ENCODE measurements at places on chromosomes 4 and X. TPM values are rescaled to one million over a fixed set of nuclear protein-coding genes. Genes with fewer than 3 reads are reported as not detected.

DNA sequence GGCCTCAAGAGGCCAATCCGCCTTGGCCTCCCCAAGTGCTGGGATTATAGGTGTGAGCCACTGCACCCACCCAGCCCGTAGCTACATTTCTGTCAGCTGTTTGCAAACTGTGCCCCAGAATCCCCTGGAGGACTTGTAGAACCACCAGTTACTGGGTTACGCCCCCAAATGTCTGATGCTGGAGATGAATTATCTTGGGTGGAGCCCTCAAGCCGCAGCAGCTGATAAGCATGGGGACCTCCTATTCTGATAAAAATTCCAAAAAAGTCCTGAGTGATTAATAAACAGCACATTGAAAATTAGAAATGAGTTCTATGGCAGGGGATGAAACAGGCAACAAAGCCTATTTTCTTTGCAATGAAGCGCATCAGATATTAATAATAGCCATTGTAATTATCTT lies 105.0 kb downstream of the PTTG2 start:
- no peak for DNase-seq

DOK7 gene
- not detected for total RNA-seq

SYTL5 gene
- not detected for total RNA-seq

DNA sequence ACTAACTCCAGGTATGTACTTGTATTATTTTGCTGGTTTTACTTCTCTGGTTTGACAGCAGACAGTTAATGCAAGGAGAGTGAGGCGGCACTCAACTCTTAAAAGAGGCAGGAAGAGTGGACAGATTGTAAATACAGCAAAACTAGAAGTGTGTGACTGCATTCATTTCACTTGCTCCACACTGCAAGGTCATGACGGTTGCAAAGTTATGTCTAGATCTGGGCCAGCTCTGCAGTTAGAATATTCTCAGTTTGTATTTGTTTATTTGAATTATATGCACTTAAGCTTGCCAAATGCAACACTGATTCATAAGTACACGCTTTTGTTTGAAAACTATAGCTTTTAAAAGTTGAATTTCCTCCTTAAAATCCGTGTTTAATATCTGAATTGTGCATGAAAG lies 148.9 kb downstream of the STIM2 start:
- peak; percentile 38 for DNase-seq

DNA sequence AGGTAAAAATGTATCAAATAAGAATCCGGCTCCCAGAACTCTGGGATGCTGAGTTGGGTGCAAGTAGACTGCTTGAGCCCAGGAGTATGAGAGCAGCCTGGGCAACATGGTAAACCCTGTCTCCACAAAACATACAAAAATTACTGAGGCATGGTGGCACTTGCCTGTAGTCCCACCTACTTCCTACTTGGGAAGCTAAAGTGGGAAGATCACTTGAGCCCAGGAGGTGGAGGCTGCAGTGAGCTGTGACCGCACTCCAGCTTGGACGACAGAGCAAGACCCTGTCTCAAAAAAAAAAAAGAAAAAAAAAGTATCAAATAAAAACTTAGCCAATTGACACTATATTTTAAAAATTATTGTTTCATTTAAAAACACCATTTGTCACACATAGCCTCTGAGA lies 84.4 kb downstream of the FBXW7 start:
- no peak for DNase-seq

DNA sequence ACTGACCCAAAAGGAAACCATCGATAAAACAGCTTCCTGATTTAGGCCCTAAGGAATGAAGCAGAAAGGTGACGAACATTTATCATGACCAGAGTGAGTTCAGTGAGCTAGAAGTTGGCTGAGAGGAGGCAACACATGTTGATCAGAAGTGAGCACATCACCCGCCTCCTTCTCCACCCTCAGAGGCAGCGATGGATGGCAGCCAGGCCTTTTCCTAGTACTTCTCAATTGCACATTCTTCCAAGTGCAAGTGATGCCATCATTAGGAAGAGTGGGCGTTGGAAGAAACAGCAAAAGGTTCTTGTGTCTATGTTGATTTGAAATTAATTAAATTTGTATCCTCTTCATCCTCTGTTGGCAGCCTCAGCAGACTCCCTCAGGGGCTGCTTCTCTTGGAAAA lies 51.7 kb downstream of the TMEM154 start:
- DNase-seq, result no peak

GRCh38 chr4:172134521-172134920 lies 321.3 kb downstream of the GALNTL6 start:
- no peak for DNase-seq

UBA1 gene
- 236 TPM for total RNA-seq

GRCh38 chr4:8192748-8193738 lies 6.0 kb upstream of the SH3TC1 start:
- DNase-seq, result peak; percentile 79

- DNase-seq, result peak; percentile 5
These were observed 7.9 kb upstream of the GNRHR start for GRCh38 chr4:67762086-67762485.

DNA sequence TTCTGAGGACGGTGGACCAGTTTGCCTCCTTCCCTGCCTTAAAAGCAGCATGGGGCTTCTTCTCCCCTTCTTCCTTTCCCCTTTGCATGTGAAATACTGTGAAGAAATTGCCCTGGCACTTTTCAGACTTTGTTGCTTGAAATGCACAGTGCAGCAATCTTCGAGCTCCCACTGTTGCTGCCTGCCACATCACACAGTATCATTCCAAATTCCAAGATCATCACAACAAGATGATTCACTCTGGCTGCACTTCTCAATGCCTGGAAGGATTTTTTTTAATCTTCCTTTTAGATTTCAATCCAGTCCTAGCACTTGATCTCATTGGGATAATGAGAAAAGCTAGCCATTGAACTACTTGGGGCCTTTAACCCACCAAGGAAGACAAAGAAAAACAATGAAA lies 255.3 kb downstream of the RAPGEF2 start:
- DNase-seq, result peak; percentile 25

DNA sequence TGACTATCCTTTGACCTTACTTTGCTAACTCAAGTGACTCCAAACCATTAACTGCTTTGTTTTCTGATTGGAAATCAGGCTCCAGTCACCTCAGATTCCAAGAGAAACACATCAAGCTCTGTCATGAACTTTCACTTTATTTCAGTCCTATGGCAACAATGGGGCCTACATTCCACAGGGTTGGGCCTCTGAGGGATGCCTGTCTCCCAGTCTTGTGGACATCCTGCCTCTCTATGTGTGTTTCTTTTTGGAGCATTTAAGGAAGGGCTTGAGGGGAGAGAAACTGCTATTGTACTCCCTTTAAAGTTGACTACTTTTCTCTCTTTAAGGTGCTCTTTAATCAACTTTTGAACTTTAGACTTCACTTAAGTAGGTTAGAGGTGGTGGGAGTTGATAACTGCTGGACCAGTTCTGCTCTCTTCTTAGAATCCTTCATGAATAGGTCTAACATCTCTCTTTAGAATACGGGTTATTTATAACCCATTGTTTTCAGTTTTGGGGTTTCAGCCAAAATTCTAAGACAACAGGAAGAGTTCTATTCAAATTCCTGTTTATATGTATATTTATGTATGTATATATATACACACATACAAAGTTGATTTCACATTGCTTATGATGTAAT lies 274.3 kb upstream of the NR3C2 start:
- peak; percentile 56 for DNase-seq

SSX4 gene
- not detected for total RNA-seq

DNA sequence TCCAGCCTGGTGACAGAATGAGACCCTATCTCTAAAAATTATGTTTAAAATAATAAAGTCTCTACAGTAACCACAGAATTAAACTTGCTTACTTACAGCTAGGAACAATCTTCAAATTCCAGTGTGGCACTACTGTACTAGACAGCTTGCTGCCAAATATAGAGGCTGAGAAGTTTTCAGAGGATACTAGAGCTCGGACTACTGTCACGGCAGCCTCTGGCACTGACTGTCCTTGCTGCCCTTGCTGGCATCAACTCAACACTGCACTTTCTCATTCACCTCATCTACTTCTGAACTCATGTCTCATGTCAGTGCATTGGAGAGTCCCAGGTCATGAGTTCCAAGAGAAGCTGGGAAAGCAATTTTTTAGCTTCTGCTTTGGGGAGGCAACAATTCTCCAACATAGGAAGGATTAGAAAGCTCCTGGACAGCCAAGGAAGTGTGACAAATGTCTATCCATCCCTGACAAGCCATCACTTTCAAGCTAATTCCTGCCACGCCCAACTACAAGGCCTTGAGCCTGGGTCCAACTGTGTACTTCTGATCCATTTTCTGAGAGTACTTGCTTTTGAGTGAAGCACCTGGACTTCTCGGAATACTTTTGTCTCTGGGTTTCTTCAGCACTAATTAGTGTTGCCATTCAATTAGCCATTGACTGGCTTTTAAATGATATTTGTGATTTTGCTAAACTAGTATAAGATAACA lies 98.6 kb upstream of the NR3C2 start:
- no peak for DNase-seq

- DNase-seq, result no peak
These were observed 61.5 kb downstream of the PCDH18 start for GRCh38 chr4:137470806-137471205.

- DNase-seq, result no peak
These were observed at the start of gene ARHGAP36 for GRCh38 chrX:131058136-131058868. Gene ARHGAP36 (plus strand): TSS chrX:131058346. CDS start chrX:131081666, 23,320 bp downstream.

GRCh38 chrX:136166221-136166855 lies 19.0 kb downstream of the FHL1 start:
- DNase-seq, result no peak

MAGEA1 gene
- total RNA-seq, result not detected

NDST4 gene
- not detected for total RNA-seq

VEGFC gene
- 47.1 TPM for total RNA-seq

DNA sequence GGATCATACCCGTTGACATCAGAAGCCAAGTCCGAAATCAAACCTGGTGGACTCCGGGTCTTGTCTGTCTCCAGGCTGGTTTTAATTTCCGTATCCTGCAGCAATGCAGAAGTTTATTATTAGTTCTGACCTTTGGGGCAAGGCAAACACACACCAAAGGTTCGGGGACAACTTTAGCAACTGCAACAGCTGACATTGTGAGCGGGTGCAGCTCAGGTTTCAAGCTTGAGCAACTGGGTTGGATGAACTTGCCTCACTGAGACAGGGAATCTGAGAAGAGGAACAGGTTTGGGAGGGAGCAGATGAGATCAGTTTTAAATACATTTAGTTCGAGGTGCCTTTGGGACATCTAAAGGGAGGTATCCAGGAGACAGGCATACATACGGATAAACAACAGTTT lies 110.7 kb downstream of the GNL3L start:
- DNase-seq, result no peak

DNA sequence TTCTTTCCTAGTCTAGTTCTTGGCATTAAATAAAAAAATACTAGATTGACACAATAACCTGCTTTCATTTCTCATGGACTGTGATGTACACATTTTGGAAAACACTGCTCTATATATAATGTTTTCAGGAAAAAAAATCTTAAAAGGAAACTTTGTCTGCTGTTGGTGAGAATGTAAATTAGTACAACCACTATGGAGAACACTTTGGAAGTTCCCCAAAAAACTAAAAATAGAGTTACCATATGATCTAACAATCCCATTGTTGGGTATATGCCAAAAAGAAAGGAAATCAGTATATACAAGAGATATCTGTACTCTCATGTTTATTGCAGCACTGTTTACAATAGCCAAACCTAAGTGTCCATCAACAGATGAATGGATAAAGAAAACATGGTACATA lies 202.3 kb downstream of the PPP3CA start:
- no peak for DNase-seq

FGFBP2 gene
- not detected for total RNA-seq

KLHL34 gene
- 0.09 TPM for total RNA-seq

GRCh38 chr4:149972407-149972806 lies 105.8 kb upstream of the DCLK2 start:
- no peak for DNase-seq

- peak; percentile 75 for DNase-seq
These were observed 2.3 kb downstream of the SPATA4 start for GRCh38 chr4:176193126-176193525.

DNA sequence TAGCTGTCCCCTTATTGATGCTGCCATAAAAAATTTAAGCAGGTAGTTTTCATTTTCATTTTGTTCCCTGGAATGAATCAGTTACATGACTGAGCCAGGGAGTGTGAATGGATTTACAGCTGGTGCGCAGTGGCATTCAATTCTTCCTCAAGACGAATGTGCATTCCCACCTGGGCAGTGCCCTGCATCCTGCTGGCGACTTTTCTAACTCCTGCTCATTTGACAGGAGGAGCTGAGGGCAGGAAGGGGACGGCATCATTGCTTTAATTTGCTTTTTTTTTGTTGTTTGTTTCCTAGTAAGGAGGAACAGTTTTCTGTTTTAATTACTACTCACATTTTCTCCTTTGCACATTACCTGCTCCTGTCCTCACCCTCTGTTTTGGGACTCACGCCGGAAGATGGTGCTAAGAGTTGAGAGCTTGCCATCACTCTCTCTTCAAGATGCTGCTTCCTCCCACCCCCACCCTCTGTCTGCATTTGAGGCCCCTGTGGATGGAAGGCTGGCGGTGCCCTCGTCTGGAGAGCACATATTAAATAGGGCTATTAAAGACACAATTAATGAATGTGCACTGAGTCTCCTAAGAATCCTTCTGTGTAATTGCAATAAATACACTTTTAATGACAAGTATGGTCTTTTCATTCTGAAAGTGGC lies 35.8 kb downstream of the PSAPL1 start:
- DNase-seq, result no peak

GRCh38 chr4:90951037-90951436 lies 823.8 kb downstream of the CCSER1 start:
- DNase-seq, result peak; percentile 78

SOX3 gene
- not detected for total RNA-seq

DNA sequence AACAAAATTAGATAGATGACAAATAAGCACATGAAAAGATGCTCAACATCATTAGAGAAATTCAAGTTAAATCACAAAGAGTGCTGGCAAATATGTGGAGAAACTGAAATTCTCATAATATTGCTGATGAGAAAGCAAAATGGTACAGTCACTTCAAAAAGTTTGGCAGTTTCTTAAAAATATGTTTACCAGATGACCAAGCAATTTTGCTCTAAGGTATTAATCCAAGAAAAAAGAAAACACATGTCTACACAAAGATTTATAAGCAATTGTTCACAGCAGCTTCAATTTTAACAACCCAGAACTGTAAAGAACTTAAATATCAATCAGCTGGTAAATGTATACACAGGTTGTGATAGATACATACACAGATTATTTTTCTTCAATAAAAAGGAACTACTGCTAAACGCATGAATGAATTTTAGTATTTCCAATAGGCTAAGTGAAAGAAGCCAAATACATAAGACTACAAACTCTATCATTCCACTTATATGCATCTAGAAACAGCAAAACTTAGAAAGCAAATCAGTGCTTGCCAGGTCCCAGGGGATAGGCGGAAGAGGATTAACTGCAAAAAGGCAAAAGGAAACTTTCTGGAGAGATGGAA lies 11.7 kb downstream of the OTUD4 start:
- DNase-seq, result no peak

- no peak for DNase-seq
These were observed 821 bp downstream of the SLITRK2 start for GRCh38 chrX:145818186-145819113.

GLRA3 gene
- not detected for total RNA-seq

DNA sequence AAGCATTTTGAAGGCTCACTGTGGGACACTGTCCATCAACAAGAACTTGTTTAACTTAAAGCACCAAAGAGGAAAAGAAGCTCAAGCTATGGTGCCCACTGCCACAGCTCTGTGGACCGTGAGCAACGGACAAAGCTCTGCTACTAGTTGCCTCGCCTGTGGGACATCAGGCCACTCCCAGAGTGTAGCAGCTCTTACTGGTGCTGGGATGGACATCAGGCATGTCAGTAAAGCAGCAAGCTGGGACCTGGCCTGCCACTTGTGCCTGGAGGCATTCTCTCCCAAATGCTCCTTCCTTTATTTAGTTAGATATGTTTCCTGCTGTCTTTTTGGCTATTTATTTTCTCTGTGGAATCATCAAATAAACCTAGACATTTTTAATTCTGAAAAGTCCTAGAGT lies 46.7 kb downstream of the TMEM154 start:
- no peak for DNase-seq

SPIN2A gene
- 0.76 TPM for total RNA-seq
